CD4-positive, alpha-beta T cell (primary cell): ENCODE measurements at places on chromosomes 2 and 18. TPM values are rescaled to one million over a fixed set of nuclear protein-coding genes. Genes with fewer than 3 reads are reported as not detected.

The COL6A3 gene
- 1.3 TPM for total RNA-seq

DNA sequence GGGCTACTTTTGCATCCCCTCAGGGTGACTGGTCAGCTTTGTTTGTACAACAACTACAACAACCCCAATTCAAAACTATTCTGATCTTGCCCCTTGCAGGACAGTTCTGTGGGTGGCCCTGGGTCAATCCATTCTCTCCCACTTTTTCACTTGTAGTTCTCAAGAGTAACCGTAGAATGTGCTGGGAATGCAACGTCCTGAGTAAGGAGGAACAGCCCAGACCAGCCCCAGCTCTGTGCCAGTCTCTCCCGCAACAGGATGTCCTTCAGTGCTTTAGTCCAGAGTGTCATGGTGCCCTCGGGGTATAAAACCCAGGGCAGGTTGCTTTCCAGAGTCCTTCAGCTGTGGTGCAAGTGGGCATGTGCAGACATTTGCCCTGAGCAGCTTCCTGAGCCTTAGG, 22.1 kb upstream of the TEX51 start:
- no peak for DNase-seq

The DSG1 gene
- total RNA-seq, result not detected

The PLB1 gene
- 1.3 TPM for total RNA-seq

DNA sequence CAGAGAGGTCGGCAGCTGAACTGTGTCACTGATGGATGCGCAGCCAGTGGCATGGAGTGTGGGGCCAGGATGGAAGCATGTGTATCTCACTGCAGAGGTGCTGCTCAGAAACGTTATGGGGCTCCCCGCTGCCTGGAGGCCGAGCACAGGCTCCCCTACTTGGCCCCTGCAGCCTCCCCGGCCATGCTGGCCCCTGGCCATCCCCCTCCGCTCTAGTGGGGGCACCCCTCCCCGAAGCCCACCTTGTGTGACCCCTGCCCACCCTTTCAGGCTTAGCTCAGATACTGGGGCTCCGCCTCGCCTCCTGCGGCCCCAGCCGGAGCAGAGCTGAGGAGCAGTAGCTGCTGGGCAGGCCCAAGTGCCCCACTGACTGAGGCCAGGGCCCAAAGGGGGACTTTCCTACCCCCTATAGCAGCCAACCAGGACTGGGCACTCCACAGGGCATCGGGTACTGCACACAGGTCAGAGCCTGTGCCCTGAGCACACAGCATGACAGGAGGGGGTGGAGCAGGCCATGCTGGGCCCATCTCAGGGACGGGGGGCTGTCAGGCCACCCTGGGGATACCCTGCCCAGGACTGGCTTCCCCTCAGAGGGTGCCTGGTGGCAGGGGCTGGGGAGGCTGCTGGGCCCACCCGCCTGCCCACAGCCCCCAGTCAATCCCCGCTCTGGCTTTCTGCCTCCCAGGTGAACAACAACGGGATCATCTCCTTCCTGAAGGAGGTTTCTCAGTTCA, 31.3 kb downstream of the SNED1 start:
- DNase-seq, result no peak

DNA sequence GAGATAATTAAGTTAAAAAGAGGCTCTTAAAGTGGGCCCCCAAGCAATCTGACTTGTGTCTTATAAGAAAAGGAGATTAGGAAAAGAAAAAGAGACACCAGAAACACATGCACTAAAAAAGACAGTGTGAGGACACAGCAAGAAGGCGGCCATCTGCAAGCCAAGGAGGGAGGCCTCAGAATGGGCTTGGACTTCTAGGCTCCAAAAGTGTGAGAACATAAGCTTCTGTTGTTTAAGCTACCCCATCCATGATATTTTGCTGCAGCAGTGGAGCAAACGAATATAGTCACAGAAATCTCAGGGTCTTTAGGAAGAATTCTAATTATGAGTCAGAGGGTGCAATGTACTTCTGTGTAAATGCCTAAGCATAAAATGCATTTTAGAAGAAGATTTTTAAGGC, 399.3 kb upstream of the MMADHC start:
- no peak for DNase-seq
